CD4-positive, alpha-beta T cell (primary cell): ENCODE measurements at places on chromosomes 3 and 15.
A peak's percentile ranks its signal among the peaks of the same experiment; 100 is the strongest.

DNA sequence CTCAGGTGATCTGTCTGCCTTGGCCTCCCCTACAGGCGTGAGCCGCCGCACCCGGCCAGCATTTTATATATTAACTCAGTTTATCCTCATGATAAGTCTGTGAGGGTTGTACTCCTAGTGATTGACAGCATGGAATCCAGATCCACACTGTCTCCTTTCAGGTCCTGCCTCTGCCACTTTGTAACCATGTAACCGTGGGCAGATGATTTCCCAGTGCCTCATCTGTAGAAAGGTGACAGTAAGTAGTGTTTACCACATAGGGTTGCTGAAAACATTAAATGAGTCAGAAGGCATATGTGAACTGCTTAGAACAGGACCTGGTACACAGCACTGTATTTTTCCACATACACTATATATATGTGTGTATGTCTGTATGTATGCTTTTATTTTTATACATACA lies 2.4 kb downstream of the FYTTD1 start:
- DNase-seq: no peak

GRCh38 chr3:58683001-58683458 lies 16.5 kb upstream of the FAM3D start:
- DNase-seq: no peak

DNA sequence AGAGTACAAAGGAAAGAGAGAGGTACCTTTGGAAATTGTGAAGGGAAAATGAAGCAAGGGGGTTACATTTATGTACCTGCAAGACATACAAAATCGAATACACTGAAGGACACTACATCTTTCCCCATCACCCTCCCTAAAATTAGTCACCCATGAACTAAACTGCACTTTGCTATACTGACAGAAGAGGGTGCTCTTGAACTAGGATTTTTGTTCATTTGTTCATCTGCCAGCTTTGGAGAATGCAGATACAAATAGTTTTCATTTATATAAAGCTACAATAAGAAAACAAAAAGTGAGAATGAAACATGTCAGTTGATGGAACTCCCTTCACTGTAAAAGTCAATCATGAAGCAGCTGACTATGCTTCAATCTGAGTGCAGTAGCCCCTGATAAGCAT lies 55.7 kb downstream of the PCCB start:
- no peak for DNase-seq

GRCh38 chr3:33989229-33989628 lies 190.8 kb downstream of the PDCD6IP start:
- DNase-seq: no peak

DNA sequence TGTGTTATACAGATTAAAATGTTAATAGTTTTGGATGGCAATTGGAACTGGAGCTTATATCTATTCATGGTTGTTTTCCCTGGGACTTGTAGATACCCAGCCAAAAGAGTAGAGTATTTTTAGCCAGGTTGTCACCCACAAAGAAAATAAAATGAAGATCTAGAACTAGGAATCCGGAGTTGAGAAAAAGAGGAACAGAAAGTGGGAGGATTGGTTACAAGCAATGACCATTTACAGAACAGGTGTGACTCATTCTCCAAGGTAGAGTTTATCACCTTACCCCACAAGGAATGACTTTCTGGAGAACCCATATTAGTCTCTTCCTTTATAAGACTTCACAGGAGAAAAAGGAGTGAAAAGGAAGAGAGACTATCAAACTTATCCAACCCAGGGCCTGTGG lies 99.8 kb downstream of the TMEM108 start:
- no peak for DNase-seq

- no peak for DNase-seq
Measured at GRCh38 chr3:126553284-126554084, 5.2 kb downstream of the C3orf22 start.

DNA sequence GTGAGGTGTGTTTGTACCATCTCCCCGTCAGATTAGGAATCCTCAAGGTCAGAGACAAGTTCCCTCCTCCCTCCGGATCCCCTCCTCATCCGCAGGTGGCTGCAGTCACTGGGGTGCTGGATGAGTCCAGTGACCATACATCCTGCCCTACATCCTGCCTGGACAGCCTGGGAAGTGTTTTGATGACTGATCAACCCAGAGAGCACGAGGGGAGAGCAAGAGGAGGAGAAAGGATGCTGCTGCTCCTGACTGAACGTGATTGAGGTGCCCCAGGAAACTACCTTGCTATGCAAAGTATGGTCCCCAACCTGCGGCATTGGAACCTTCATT lies 65.1 kb downstream of the SLC12A8 start:
- DNase-seq: no peak

DNA sequence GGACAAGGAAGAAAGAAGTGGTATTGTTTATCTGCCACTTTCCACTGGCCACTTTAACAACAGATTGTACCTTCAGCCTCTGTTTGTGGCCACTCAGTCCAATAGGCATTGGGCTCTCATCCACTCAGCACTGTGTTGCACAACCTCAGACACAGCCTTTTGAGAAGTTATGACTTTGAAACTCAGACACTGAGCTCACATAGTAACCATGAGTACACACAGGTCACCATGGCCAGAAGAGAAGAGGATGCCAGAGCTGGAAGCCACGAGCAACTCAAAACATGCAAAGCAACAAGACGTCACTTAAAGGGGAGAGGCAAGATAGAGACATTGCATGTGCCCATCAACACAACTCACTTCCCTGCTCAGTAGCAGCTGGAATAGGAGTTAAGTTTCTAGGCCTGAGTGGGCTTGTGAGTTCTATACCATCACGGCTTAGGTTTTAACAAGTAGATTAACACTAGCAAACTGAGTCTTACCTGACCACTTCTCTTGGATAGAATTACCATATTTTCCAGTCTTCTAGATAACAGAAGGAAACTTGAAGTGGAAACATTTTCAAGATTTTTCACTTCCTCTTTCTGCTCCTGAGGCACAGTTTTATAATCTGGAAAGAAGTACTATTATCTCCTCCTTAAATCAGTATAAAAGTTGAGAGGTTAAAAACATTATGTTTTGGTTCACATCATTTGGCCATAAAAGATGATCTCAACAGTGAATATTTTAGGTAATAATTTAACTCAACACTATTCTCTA lies 103.5 kb downstream of the IMPG2 start:
- no peak for DNase-seq

GRCh38 chr3:40453933-40454332 lies 3.2 kb upstream of the RPL14 start:
- DNase-seq: no peak

- no peak for DNase-seq
Measured at GRCh38 chr3:185613016-185613415, 26.9 kb downstream of the SENP2 start.

DNA sequence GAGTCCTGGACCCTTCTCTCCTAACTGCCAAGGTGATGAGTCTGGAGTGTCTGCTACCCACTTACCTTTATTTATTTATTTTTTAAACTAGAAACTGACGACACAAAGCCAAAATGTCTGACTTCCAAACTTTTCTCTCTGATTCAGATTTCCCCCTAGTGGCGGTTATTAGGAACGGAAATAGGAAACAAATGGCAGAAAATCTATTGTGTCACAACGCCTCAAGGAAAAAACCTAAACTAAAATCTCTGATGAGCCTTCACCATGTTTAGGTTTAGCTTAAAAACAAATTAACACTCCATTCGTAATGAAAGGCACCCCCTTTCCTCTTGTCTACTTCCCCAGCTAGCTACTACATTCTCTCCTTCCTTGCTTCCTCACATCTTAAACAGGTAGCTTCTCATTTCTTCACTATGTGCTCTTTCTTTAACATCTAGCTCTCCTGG lies 94.0 kb upstream of the MEX3B start:
- DNase-seq: no peak

DNA sequence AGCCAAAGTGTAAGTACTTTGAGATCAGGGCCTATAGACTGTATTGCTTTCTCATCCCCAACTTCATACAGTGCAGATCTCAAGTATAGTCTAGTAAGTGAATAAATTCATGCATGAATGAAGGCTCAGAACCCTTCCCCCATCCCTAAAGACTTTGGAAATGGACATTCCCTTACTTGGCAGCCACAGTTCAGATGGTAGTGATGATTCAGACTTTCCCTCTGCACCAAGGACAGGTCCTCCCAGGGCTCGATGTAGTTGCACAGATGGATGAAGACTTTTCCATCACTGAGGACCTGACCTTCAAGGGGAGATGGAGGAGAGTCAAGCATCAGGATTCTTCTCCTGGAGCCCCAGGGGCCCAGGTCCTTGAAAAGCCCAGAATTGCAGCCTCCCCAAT lies 4.6 kb downstream of the TIMP4 start:
- no peak for DNase-seq

DNA sequence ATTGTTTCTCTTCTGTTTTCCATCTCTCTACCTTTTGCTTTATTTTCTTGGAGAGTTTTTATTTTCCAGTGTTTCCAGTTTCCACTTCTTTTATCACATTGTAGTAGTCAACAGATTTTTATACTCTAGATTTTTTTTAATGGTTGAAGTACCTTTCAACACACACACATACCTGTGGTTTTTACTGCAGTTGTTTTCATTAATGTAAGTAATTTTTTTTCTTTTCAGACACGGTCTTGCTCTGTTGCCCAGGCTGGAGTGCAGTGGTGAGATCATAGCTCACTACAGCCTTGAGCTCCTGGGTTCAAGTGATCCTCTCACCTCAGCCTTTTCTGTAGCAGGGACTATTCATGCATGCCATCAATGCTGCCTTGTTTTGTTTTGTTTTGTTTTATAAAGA lies 472.5 kb upstream of the SGO1 start:
- no peak for DNase-seq

DNA sequence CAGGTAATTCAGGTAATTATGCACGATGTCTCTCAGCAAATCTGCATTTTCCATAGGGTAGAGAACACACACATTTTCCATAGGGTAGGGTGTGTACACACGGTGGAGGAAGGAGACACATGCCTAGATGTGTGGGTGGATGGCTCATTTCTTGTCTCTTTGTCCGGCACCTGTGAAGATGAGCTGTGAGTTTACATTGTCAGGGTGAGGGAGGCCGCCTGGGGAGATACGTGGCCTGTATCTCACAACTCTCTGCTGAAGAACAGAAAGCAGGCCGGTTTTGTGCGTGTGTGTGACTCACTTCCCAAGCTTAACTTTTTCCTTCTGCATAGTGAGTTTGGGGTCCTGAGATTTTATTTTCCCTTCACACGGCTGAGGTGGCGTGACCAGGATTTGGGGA lies 60.3 kb downstream of the SLC6A6 start:
- DNase-seq: no peak

DNA sequence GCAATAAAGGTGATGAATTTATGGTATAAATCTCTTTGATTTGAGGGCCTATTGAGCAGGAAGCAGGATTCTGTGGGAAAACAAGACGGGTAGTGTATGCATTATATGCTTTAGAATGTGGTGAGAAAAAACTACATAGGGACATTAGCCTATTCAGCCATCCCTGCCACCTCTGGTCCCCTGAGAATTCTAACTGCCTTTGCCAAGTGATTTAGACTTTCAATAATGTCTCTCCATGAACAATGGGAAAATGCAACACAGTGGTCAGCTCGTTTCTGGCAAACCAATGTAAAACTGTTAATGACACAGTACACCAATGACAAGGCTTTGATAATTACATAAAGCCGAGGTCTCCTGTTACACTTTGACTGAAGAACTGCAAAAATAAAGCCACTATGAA lies 314.7 kb upstream of the CNTN4 start:
- DNase-seq: no peak

GRCh38 chr3:15281817-15282216 lies 50.6 kb downstream of the SH3BP5 start:
- no peak for DNase-seq

DNA sequence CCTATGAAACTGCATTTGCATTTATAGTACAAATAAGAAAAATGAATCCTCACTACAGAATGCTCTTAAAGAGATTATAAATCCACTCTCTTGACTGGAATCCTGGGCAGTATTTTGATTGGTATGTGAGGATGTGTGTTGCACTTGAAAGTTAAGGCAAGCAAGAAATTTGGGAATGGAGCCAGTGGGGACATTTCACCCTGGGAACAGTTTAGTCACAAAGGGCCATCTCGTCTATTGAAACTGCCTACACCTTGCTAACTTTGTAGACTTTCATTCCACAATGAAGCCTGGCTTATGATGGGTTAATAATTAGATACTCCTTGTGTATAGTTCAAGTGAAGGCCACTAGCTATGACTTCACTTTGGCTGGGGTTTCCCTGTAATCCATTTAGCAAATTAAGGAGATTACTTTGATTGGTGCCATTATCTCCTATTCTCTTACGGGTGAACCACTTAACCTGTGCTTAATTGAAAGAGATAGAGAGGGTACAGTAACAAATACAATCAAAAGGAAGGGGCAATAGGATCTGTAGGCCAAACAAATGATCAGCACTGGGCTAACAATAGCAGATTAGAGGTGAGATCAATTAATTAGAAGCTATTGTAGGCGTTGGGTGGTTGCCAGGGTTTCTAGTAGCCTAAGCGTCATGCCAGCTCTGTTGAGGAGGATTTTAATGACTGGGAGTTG lies 146.9 kb upstream of the RARB start:
- DNase-seq: no peak

- DNase-seq: no peak
Measured at GRCh38 chr15:33975022-33975565, 6.8 kb downstream of the CHRM5 start.

DNA sequence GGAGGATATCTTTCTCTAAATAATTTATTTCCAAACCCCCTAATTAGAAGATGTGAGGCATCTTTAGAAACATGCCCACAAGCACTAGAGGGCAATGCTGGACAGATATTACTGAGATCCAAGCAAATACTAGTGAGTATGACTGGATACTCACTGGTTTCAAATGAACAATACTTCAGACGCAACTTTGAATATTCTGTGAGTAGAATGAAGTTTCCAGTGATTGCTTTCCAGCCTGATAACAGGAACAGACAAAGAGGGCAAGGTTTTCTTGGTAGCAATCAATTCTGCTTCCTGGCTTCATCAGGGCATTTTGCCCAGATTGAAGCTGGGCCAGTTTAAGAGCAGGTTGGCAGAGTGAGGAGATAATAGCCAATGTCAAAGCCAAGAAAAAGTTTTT lies 442.6 kb upstream of the PDZRN3 start:
- no peak for DNase-seq

- DNase-seq: no peak
Measured at GRCh38 chr15:56812961-56813360, 79.7 kb upstream of the ZNF280D start.

DNA sequence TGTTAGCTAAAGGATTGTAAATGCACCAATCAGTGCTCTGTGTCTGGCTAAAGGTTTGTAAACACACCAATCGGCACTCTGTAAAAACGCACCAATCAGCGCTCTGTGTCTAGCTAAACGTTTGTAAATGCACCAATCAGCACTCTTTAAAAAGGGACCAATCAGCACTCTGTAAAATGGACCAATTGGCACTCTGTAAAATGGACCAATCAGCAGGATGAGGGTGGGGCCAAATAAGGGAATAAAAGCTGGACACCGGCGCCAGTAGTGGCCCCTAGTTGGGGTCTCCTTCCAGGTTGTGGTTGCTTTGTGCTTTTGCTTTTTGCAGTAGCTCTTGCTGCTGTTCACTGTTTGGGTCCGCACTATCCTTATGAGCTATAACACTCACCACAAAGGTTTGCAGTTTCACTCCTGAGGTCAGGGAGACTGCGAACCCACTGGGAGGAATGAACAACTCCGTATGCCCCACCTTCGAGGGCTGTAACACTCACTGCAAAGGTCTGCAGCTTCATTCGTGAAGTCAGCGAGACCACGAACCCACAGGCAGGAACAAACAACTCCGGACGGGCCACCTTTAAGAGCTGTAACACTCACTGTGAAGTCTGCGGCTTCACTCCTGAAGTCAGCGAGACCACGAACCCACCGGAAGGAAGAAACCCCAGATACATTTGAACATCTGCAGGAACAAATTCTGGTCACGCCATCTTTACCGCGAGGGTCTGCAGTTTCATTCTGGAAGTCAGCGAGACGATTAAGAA lies 1.1 kb upstream of the SUCLG2 start:
- DNase-seq: peak; percentile 54

- no peak for DNase-seq
Measured at GRCh38 chr3:46666453-46666845, 27.0 kb downstream of the ALS2CL start.
